NCI-H1048 (cell line): ENCODE measurements at places on chromosomes 3 and 15.

DNA sequence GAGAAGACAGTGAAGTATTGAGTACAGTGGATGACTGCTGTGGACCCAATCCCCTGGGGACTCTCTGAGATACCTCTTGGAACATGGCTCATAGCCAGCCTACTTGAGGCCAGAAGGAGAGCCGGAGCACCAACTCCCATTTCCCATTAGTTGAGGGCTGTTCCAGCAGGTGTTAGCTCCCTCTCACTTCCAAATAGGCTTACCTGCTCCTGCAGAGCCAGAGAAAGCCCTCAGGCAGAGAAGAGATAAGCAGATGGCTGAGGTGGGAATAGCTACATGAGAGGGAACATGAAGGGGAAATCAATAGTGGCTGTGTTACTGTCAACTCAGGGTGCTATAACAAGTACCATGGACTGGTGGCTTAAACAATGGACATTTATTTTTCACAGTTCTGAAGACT is 4.6 kb upstream of the CCK start:
- DNase-seq: no peak

DNA sequence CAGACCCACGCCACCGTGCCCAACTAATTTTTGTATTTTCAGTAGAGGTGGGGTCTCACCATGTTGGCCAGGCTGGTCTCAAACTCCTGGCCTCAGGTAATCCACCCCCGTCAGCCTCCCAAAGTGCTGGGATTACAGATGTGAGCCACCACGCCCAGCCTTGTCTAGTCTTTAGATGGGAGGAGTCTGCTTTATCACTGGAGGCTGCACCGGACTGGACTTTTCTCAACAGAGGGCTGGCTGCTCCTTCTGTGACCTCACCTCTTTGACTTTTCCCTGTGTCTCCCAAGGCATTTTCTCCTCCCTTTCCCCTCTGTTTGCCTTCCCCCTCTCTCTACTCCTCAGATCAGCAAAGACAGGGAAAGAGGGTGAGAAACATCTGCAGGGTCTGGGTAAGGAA is 28.5 kb downstream of the SLCO2A1 start:
- DNase-seq: no peak

DNA sequence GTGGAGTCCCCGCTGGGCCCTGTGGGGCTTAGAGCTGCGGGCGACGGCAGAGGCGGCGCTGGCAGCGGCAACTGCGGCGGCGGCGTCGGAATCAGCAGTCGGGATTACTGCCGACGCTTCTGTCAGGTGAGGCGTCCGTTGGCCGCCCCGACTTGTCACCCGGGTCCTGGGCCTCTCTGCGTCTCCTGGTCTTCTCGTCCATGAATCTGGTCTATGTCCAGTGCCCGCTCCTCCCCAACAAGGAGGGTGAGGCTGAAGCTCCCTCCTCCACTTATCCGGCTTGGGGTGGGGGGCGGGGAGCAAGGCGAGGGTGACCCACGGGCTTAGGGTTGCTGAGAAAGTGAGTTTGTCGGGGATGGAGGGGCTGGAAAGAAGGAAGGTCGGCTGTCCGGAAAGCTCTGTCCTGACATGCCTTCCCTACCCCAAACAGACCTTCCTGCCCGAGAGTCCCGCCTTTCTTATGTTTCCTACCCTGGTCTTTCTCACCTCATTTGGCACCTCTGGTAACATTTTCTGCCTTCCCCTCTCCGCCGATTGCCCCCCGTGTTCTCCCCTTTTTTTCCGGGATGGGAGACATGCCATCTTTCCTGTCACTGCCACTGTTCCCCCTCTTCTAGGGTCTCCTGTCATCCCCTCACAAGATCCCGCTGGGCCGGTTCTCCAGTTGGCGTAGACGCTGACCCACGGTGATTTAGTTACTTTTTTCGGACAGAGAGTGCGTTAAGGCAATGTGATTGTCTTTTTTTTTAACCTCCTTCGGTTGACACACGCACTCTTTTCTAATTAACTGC is 520 bp downstream of the ZNF654 start:
- DNase-seq: no peak

DNA sequence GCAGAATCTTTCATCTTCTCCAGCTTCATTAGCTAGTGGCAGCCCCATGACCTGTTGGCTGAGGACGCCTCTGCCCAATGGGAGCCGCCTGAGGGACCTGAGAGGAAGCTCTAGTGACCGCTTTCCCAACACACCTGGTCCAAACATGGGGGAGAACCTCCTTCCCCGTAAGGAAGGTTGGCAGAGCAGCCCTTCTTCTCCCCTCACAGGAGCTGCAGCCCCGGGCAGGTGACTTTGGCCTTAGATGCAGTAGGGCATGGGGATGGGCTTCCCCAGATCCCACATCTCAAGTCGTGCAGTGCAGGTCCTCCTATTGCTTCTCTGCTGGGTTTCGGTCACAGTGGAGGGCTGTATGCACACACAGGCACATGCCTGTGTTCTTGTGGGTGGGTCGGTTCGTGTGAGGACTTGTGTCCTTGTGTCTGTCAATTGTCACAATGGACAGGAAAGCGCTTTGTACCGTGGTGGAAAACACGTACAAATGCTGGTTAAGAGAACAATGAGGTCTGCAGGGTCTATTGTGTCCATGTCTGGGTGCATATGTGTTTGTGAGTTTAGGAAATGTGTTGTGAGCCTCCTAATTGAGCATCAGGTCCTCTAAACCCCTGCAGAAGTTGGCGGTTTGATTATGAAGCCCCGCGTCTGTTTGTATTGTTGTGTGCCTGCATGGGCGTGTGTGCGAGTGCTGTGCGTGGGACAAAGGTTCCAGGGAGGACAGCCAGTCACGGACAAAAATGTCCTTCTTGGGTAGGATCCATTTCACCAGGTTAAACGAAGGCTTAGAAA is 1.4 kb downstream of the ISLR2 start:
- no peak for DNase-seq

GRCh38 chr15:22735781-22736180 is 50.7 kb upstream of the NIPA1 start:
- DNase-seq: no peak

GRCh38 chr3:66856533-66856932 is 141.6 kb upstream of the KBTBD8 start:
- no peak for DNase-seq

GRCh38 chr15:66496951-66497501 is 536 bp downstream of the SNAPC5 start:
- no peak for DNase-seq

- no peak for DNase-seq
These were observed 83.6 kb upstream of the SPATA12 start for GRCh38 chr3:56976651-56977560.

DNA sequence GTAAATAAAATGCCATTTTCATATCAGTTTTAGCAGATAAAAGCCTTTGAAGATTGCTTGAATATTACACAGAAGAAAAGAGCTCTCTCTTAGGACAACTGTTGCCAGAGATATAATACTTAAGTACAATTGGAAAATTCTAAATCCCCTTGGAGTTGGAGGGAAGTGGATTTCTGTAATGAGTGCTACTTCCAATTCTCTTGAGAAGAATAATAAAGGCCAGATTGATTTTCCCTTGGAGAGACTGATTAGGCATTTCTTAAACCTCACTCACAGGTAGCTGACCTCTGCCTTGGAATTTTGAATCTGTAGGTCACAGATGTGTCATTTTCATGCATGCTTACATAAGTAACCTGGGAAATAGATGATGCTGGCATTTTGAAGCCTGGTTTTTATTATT is 29.8 kb upstream of the PSMD6 start:
- no peak for DNase-seq

GRCh38 chr3:12303993-12304392 is 15.1 kb downstream of the PPARG start:
- DNase-seq: no peak

GRCh38 chr3:116453666-116454346 is 8.5 kb upstream of the LSAMP start:
- DNase-seq: no peak

DNA sequence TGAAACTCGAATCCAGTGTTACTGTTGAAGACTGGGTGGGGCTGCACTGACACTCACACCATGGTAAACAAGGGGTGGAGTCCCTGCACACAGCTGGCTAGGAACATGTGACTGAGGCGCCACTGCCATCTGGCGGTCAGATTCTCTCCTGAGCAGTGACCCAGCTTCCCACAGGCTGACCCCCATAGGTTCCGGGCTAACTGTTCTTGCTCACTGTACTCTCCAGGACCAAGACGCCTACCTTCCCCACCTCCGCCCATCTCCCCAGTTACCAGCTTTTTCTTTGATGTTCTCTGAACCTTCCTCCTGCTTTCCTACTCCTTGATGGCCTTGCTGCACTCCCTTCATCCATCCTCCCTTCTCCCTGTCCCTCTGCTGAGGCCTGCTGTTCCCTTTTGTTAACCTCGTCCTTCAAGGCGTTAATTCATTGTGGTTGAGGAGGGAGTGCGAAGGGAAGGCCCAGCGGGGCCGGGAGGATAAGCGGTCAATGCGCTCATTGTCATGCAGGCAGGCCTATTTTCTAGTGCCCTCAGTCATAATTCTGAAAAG is 115.2 kb downstream of the ATP8B4 start:
- DNase-seq: peak; percentile 70

- no peak for DNase-seq
These were observed 28.0 kb upstream of the VGLL4 start for GRCh38 chr3:11671648-11672100.

DNA sequence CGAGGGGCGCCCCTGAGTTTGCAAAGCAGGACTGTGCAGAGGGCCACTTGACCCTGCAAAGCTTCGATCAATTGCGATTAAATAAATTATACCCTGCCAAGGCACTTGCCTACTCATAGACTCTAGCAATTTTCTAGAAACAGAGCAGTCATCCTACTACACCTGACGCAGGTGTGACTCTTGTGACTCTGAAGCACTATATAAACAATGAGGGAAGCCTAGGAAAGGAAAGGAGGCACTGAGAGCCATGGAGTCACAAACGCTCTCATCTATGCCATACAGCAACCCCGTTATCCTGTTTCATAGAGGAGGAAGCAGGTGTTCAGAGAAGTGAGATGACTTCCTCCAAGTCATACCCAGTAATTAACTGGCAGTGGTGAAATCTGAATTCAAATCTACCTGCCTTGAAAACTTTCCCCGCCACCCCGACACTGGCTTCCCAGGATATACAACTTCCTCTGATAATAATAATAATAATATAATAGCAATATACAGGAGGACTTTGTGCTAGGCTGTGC is 14.4 kb downstream of the ARHGEF3 start:
- no peak for DNase-seq

DNA sequence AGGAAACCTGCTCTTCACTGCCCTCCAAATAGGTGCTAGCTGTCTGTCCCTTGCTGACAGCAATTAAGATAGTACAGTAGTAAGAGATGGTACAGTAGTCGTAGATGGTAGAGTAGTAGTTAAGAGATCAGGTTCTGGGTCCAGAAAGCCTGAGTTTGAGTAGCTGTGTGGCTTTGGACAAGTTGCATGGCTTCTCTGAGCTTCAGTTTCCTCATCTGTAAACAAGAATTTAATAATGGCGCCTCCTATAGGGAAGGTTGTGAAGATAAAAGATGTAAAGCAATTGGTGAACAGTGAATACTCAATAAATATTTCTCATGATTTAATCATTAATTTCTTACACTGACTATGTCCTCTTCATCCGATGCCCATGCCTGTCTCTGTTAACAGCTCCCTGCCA is 86.9 kb upstream of the BCL6 start:
- no peak for DNase-seq

DNA sequence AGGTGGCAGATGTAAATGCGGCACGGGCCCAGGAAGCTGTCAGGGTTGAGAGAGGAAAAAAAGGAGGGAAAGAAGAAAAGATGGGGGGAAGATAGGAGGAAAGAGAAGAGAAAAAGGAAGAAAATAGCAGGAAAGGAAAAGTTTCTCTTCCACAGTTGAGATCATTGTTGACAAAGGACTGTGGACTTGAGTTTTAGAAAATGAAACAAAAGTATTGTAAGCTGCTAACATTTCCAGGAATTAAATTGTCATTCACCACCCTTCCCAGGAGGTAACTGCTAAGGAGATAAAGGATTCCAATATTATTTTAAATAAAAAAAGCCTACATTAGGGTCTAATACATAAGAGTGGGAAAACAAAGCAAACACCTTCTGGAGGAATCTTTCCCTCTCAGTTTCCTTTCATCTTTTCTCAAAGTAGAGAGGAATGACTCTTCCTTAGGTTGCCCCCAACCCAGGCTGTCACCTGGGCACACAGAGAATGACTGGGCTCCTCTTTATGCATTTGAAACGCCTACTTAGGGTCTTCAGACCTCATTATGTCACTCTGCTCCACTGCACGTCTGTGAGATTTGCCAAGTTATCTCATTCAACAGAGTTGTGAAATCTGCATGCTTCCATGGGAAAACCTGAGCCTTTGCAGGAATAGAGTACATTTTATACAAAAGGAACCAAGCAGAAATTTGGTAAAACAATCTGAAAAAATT is 194.0 kb downstream of the TNIK start:
- no peak for DNase-seq
